Stimulated activated CD8-positive, alpha-beta memory T cell treated with anti-CD3 and anti-CD28 coated beads, Interleukin-7, amount 100 ng/mL, for 24 hours (primary cell): ENCODE measurements at places on chromosomes 12 and 14.

DNA sequence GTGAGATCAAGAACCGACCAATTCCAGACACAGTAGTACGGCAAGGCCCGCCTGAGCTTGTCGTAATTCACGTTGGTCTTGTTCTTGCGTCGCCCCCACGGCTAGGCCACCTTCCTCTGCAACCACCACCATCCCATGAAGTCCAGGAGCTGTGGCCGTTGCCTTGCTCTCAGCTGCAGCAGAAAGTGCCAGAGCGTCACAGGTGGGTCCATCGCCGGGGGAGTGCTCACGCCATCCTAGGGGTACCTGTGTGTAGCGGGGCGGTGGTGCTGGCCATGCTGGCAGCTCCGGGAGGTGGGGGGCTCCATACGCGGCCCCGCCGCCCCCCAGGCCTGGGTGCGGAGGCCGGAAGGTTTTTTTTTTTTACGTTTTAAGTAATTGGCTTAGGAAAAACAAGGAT lies 23.1 kb downstream of the TMEM121 start:
- DNase-seq, result no peak

DNA sequence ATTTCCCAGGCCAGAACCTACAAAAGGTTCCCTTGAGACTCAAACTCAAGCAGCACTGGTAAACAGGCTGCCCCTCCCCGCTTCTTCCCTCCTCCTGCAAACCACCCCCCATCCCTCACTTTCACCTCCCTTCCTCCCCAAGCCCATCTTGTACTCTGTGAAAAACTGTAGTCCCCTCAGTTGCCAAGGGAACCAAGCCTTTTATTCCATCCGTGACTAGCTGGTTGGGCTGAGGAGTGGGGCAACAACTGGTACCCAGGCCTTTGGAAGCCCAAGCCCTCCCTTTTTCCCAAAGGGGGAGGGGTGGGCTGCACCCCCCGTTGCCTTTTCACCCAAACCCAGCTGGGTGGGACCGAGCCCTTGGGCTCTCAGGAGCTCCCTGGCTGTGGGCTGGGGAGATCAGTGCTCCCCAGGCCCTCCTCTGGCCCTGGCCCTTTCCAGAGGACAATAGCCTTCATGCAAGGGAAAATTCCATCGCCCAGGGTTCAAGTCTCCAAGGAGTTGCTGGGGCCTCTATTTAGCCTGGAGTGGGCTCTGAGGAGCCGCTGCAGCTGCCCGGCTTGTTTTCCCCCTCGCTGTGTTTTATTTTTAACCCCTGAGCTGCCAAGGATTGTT lies 61.9 kb downstream of the ZFP36L1 start:
- DNase-seq, result no peak

DNA sequence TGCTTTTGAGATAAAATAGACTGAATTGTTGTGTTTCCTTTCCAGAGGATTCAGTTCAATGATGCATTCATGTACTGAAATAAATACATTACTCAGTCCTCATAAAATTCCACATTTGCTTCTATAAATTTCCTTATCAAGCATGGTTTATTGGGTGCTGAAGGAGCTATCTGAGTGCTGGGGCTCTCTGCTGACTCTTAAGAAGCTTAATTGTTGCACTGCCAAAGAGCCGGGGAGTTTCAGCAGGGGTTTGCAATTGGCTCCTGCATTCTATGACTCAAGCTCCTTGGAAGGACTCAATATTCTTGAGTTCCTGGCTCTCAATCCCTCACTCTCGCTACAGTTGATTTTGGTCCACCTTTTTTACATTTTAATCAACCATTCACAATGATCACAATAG lies 69.8 kb upstream of the PYGL start:
- no peak for DNase-seq

GRCh38 chr12:69123311-69123710 lies 116.1 kb upstream of the CPSF6 start:
- DNase-seq, result no peak

GRCh38 chr12:111672822-111673381 lies 12.9 kb downstream of the BRAP start:
- no peak for DNase-seq

- no peak for DNase-seq
Measured at GRCh38 chr12:7601406-7601805, 64.3 kb downstream of the APOBEC1 start.

GRCh38 chr12:5480218-5480937 lies 48.5 kb downstream of the NTF3 start:
- no peak for DNase-seq

GRCh38 chr12:75690296-75690955 lies 179.0 kb upstream of the KRR1 start:
- no peak for DNase-seq

DNA sequence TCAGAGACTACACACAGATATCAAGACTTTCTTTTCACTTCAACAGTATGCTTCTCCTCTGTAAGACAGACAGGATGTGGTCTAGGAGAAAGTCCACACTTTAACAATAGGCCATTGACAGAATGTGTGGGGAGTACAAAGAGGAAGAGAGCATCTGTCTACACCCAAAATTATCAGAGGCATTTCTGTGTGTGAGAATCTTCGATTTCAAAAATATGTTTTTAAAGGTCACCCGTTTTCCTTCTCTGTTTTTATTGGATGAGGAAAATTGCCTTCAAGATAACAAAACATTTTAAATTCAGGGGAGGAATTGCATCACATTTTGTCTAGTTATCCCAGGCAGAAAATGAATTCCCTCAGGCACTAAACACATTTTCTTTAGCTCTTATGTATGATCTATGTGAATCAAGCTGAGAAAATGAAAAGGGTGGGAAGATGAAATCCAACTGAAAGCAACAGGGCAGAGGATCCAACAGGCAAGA lies 16.4 kb downstream of the NAV3 start:
- DNase-seq, result no peak

DNA sequence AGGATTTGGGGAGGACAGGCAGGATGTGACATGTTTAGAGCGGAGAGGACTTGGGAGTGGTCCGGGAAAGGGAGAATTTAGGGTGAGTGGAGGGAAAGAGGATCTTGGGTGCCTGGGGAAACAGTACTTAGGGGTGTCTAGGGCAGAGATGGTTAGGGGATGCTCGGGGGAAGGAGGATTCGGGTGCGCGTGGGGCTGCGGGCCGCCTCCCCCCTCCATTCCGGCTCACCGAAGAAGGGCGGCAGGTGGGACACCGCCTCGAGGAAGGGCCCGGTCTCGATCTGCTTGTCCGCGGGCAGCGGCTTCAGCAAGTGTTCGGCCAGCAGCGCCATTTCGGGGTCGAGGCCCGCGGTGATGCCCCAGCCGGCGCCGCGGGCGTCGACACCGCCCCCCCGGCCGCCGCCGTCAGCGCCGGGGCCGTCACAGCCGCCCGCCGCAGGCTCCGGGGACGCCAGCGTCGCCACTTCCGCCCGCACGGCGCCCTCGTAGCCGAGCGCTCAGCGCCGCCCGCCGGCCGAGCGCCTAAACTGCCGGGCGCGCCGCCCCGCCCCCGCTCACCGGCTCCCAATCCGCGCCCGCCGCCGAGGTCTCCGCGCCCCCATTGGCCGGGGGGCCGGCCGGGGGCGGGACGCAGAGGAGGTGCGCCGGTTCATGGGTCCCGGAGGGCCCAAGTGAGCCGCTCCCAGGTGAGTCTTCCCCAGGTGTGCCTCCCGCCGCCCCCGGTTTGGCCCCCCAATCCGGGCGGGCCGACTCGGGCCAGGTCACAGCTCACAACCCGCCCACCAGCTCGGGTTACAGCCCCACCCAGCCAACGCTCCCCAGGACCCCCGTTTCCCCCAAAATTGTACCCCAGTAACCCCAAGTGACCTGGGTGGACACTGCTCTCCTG lies at the start of gene GLTP:
GLTP (minus strand) TSS at position 499 of the 889 bp plus-strand sequence; CDS start at position 332, 167 bp downstream.
- DNase-seq, result peak; percentile 69

GRCh38 chr14:90540437-90540836 lies 143.6 kb downstream of the CALM1 start:
- no peak for DNase-seq

DNA sequence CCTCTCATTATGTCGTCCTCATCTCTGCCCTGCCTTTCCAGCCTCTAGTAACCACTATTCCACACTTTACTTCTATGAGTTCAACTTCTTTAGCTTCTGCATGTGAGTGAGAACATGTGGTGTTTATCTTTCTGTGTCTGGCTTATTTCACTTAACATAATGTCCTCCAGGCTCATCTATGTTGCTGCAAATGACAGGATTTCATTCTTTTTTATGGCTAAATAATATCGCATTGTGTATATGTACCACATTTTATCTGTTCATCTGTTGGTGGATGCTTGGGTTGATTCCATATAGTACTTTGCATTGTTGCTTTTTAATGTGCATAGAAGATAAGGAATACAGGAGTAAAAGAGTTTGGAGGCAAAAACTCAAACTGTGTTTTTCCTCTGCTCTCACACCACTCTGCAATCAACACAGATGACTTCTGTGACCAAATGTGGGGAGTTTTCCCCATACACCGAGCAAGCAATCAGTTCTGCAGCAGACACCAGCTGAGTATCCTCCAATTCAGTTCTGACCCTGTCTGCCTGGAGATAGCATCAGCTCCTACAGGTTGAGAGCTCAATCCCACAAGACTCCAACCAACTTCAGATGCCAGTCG lies 24.6 kb upstream of the FLVCR2 start:
- DNase-seq, result no peak

- no peak for DNase-seq
Measured at GRCh38 chr12:6613015-6613775, 6.0 kb upstream of the CHD4 start.

- no peak for DNase-seq
Measured at GRCh38 chr14:67636361-67636919, 16.7 kb downstream of the ARG2 start.

- DNase-seq, result no peak
Measured at GRCh38 chr12:123059500-123059899, 79.0 kb downstream of the ARL6IP4 start.

DNA sequence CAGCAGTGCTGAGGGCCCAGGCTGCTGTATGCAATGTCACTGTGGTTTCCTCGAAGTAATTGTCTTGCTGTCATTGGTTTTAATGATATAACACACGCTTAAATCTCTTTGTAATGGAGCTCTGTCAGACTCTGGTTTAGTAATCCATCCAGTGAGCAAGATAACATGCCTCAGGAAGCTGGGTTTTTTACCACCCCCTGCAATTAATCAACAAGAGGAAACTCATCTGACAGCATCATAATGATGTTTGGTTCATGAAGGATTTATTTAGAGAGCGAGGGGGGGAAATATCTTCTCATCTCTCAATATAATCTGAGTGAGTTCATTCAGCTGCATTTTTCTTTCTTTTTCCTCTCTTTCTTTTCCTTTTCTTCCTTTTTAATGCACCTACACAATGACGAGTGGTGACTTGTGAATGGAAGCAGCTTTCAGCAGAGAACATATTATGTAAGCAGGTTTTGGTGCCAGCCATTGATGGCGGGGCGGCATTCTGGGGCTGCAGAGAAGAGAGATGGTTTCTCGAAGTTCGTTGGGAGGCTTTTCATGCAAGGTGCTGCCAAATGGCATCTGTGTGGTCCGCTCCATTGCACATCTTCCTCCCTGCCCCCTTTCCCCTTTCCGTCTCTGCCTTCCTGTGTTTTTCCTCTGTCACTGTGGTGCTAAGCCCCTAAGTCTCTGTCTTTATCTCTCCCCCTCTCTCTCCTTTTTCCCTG lies 6.7 kb downstream of the RPH3A start:
- DNase-seq, result no peak

GRCh38 chr14:101318271-101318670 lies 243.0 kb upstream of the DIO3 start:
- no peak for DNase-seq

DNA sequence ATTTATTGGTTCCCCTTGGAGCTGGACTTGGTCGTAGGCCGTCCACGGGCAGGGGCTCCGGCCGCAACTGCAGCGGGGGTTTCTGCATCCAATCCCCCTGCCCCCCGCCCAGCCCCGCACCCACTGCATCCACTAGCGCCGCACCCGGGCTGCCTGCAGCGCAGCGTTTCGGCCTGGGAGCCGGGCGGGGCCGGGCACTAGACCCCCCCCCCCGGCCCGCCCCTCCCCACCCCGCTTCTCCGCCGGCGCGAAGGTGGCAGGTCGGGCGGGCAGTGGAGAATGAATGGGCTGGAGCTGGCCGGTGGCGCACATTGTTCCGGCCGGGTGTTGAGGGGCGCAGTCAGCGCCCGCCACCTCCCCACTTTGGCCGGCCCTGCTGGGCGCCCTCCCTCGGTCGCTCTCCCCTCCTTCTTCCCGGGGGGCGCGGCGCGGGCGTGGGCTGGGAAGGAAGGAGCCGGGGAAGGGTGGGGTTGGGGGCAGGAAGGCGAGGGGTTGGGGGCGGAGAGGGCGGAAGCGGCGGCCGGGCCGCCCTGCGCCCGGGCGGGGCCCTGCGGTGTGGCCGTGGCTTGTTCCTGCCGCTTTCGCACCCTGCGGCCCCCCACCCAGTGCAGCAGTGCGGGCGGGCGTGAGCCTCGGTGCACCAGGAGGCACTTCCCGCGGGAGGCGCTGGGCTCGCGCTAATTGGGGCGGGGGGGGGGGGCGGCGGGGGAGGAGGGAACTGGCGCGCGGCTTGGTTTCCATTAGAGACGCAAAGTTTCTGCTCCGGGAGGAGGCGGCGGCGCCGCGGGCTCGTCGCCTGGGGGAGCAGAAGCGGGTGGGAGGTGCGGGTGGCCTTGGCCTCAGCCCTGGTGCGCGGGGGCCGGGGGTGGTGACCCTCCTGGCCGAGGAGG lies 841 bp downstream of the CALM1 start:
- peak; percentile 24 for DNase-seq

DNA sequence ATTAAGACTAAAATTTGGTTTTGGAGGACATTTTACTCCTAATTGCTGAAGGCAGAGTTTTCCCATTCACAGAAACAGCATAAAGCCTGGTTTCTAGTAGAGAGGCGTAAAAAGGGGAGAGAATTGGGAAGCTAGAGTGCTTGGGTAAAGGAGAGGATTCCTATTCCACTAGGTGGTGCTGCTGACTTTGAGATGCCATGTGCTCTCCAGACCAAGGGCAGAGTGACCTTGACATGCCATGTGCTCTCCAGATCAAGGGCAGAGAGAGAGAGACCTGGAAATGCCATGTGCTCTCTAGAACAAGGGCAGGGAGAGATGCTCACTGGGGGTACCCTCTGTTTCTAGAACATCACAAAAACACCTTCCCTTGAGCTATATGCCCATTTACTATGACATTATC lies 176.2 kb upstream of the PDZRN4 start:
- no peak for DNase-seq

- DNase-seq, result no peak
Measured at GRCh38 chr12:95967301-95967700, 24.2 kb downstream of the AMDHD1 start.

GRCh38 chr14:36514278-36515104 lies 5.5 kb downstream of the NKX2-1 start:
- no peak for DNase-seq

GRCh38 chr12:67765776-67766766 lies 117.5 kb downstream of the DYRK2 start:
- DNase-seq, result no peak

- no peak for DNase-seq
Measured at GRCh38 chr12:128914908-128915563, 61.8 kb downstream of the GLT1D1 start.
